ENCODE measurements at places on chromosomes 5 and 9. TPM values are rescaled to one million over a fixed set of nuclear protein-coding genes. Genes with fewer than 3 reads are reported as not detected.

GRCh38 chr5:116738239-116738614 lies 163.6 kb upstream of the SEMA6A start:
- DNase-seq, result no peak

GRCh38 chr5:142587354-142587965 lies 98.4 kb downstream of the FGF1 start:
- DNase-seq, result peak; percentile 23

DNA sequence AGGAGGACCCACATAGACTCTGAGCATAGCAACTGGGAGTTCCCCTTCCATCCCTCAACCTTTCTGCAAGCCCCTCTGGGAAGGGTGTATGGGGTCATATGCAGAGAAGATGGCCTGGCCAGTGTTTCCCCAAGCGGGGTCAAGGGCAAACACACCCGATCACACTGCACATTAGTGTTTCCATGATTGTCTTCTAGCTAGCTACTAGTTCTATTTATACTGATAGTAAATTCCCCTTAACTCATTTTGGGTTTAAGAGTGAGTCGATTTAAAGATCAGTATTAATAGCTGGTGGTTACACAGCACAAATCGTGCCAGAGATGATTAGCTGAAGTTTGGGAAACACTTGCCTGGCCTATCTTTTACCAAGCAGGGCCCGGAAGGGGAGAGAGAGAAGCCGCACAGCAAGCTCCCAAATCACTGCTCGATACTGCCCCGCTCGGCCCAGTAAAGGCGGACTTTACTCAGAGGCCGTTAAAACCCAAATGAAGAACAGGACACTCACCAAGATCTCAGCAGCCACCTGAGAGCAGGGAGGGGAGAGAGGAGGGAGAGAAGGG lies 29.4 kb upstream of the TNIP1 start:
- DNase-seq, result no peak

GRCh38 chr5:36206913-36207312 lies 34.8 kb downstream of the NADK2 start:
- no peak for DNase-seq

The GALNT12 gene
- 0.63 TPM for polyA plus RNA-seq

The ASS1 gene
- polyA plus RNA-seq, result 113 TPM

The ADRB2 gene
- polyA plus RNA-seq, result 9.5 TPM
